ENCODE measurements at places on chromosomes 12 and 14. TPM values are rescaled to one million over a fixed set of nuclear protein-coding genes. Genes with fewer than 3 reads are reported as not detected.

Gene TAS2R14
- total RNA-seq, result 1.8 TPM

Gene HOXC13
- total RNA-seq, result not detected

Gene KRT5
- total RNA-seq, result 0.24 TPM

Gene FKBP3
- 46.5 TPM for total RNA-seq

Gene SPX
- total RNA-seq, result not detected
